ENCODE measurements at places on chromosomes 2 and 18. TPM values are rescaled to one million over a fixed set of nuclear protein-coding genes. Genes with fewer than 3 reads are reported as not detected.

- no peak for ATAC-seq
These were observed 121.2 kb downstream of the SPP2 start for GRCh38 chr2:234171666-234172065.

- no peak for ATAC-seq
These were observed 92.5 kb upstream of the EML6 start for GRCh38 chr2:54630858-54631497.

DNA sequence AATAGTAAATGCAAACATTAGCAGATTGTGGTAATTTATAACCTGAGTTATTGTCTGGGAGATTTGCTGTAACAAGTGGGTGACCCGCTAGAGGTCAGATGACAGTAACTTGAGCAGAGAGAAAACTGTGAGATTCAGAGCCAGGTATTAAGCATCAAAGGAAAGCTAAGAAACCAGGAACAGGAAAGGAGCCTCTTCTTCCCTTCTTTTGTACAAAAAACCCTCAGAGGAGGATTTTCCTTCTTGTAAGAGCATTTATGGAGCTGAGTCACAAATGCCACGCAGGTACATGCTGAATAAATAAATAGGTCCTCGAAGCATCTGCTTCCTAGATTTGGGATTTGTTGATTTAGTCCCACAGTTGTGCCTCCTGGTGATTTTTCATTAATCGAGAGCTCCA lies 146.5 kb downstream of the SH3BP4 start:
- peak; percentile 34 for ATAC-seq

Gene FZD7
- total RNA-seq = 3.6 TPM
